ENCODE measurements at places on chromosomes 11 and 22. TPM values are rescaled to one million over a fixed set of nuclear protein-coding genes. Genes with fewer than 3 reads are reported as not detected.

OR52A1 gene
- total RNA-seq = not detected

SERGEF gene
- total RNA-seq = 32.7 TPM

APOL3 gene
- total RNA-seq = 14.0 TPM

GPHA2 gene
- total RNA-seq = not detected

BAIAP2L2 gene
- 0.28 TPM for total RNA-seq

SCUBE2 gene
- total RNA-seq = 4.4 TPM

Data from smooth muscle cell of bladder (primary cell).